D721Med (cell line): ENCODE measurements at places on chromosomes 11 and 22.

GRCh38 chr11:32290783-32291182 lies 144.6 kb downstream of the WT1 start:
- DNase-seq, result no peak

GRCh38 chr22:20279662-20280134 lies 11.6 kb upstream of the RTN4R start:
- DNase-seq, result no peak

DNA sequence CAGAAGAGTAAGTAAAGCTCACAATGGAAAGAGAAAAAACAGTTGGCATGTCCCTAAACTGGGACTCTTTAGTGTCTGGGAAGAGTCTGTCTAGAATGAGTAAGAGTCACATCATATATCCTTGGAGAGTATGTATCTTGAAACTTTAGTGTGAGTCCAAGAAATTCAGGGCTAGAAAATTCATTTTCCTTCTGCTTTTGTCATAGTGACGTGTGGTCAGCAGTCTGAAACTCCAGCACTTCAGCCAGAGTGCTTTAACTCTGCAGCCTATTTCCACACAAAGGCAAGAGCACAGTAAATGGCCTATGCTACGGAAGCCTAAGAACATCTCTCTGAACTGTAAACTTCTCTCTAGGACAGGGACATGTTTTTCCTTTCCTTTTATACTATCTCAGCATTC lies 174.1 kb downstream of the FAM181B start:
- DNase-seq, result no peak

DNA sequence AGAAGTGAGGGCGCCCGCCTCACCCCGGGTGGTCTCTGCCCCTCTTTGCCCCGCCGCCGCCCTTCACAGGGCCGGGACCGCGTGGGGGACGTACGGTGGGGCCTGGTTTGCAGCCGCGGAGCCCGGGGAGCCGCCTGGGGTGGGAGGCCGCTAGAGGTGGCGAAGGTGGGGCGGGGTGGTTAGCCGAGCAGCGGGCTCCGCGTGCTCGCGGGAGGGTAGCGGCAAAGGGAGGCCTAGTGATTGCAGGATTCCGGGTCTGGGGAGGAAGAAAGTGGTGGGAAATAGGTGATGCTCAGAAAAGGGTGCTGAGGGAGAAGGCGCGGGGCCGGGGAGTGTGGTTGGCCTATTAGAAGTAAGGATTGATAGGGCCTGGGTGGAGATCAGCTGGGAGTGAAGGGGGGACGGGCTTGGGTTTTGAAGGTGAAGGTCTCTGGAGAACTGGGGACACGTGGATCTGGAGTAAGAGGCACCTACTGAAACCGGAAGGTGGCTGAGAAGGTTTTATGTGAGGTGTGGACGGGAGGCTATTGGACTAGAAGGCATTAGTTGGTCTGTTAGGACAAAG lies 571 bp downstream of the FAR1 start:
- DNase-seq, result no peak

DNA sequence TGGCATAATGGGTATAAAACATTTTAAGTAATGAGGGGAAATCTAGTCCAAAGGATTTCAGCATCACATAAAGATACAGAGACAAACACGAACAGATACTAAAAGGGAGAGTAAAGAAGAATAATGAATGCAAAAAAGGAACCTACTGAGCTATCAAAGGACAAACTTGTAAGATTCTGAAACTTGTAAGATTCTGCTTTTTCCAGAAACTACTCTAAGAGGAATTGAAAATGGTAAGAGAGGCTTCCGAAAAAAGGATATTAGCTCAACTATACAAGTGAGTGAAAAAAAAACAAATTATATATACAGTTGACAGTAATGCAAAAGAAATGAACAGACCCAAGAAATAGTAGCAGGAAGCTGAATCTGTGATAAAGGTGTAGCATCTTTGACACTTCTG lies 37.7 kb downstream of the POLD3 start:
- DNase-seq, result no peak

GRCh38 chr11:59728913-59729312 lies 15.3 kb upstream of the OR10V1 start:
- DNase-seq, result no peak

DNA sequence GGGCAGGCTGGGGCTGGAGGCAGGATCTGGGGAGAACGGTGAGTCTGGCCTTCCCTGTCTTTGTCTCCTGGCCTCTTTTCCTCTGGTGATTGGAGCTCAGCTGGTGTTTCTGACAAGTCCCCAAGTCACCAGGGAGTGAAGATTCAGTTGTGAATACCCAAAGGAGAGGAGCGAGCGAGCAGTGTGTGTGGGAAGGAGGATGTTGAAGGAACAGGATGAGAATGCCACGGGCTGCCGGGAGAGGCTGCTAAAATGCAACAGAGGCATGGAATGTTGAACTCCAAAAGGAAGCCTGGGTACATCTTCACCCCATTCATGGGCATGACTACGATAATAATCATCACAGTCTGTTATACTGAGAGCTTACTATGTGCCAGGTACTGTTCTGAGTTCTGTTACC lies 163.3 kb downstream of the CEP164 start:
- no peak for DNase-seq

DNA sequence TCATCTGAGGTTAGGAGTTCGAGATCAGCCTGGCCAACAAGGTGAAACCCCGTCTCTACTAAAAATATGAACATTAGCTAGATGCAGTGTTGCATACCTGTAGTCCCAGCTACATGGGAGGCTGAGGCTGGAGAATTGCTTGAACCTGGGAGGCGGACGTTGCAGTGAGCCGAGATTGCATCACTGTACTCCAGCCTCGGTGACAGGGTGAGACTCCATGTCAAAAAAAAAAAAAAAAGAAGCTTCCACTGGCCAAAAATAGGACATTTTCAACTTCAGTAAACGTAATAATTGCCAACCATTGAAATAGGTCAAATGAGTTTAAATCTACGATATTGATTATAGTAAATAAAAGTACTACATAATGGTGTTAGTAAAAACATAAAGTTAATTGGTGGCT lies 6.8 kb downstream of the BAIAP2L2 start:
- DNase-seq, result no peak

DNA sequence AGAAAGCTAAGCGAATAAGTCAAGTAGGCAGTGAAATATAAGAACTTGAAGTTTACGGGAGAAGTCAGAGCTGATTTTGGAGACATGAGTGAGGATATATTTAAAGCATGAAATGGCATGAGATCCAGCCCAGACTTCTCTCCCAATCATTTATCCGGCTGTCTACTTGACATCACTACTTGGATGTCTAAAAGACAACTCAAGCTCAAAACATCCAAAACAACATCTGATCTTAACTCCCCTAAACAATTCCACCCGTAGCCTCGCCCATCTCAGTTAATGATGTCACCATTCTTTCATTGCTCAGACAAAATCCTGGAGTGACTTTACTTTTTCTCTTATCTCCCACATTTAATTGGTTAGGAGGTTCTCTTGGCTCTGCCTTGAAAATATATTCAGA lies 44.5 kb downstream of the WEE1 start:
- DNase-seq, result no peak

DNA sequence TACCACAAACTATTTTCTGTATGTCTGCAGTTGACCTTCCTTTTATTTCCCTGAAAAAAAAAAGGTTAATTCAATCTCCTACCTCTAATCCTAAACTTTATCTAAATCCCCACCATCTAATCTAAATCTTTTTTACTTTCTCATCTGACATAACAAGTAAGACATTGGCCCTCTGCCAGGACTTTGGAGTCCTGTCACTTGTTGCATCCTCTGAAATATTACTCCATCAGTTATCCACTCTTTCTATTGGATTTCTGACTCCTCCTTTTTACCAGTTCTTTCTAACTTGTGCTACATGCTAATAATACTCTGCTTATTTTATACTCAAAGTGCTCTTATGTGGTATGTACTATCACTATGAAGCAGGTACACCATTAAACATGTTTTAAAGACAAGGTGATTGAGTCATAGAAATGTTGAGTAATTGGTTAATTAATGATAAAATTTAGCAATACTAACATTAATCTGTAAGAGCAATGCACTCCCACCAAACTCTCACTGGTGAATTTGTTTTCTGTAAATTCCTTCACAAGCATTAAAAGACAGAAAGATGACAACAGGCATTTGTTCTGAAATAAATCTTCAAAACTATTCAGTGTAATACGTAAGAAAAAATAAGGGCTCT lies 914.2 kb upstream of the RAG2 start:
- DNase-seq, result no peak

DNA sequence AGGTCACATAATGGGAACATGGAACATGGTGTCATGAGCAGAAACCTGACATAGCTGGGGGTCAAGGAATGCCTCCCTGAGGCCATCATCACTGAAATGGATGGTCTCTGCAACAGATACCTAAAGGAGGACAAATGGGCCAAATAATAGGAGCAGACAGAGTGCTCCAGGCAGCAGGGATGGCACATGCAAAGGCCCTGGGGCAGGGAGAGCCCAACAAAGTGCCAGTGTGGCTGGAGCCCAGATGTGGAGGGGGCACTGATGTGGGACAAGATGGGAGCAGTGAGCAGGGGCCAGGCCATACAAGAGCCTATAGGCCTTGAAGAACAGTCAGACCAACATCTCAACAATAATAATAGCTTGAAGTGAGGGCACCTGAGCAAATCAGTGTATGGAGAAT lies 497.8 kb downstream of the MN1 start:
- DNase-seq, result no peak

- no peak for DNase-seq
These were observed 96.8 kb upstream of the PLET1 start for GRCh38 chr11:112357488-112357887.

DNA sequence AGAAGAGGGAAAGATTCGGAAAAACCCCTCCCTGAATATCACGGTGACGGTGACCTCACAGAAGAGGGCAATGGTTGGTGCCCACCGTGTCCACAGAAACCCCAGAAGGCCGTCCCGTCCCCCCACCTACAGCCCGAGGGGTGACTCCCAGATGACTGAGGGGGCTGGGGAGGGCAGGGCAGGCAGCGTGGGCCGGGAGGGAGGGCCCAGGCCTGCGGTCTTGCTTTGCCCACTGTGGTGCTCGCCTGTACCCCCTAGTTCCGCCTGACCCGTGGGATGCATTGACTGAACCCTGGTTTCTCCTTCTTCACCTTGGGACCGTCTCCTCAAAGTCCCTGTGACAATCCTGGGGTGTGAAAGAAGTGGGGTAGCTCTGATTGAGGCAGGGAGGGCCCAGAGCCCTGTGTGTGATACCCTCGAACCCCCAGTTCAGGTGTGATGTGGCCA lies 526.7 kb downstream of the BRD1 start:
- no peak for DNase-seq

DNA sequence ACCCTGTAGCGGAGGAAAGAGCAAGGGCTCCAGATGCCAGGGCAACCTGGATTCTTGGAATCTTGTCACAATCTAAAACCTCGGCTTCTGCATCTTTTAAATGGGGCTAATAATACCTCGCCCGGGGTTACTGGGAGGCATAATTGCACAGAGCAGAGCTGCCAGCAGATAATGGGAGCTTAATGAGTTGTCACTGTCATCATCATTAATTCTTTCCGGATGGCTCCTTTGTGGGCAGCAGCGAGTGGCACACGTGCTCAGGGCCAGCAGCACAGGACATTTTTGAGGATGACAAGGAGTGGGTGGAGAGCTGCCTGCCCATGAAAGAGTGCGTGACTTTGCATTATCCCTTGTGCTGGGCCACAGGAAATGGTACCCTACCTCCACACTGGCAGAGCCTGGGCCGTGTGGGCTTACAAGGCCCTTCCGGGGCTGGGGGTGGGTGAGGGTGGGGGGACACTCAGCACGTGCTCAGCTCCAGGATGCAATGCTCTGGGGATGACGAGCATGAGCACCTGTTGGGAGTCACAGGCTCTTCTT lies 5.7 kb downstream of the PDGFB start:
- DNase-seq, result no peak

- no peak for DNase-seq
These were observed 83.5 kb downstream of the DSCAML1 start for GRCh38 chr11:117713538-117713991.

- no peak for DNase-seq
These were observed 41.1 kb upstream of the TPBGL start for GRCh38 chr11:75199412-75199955.

DNA sequence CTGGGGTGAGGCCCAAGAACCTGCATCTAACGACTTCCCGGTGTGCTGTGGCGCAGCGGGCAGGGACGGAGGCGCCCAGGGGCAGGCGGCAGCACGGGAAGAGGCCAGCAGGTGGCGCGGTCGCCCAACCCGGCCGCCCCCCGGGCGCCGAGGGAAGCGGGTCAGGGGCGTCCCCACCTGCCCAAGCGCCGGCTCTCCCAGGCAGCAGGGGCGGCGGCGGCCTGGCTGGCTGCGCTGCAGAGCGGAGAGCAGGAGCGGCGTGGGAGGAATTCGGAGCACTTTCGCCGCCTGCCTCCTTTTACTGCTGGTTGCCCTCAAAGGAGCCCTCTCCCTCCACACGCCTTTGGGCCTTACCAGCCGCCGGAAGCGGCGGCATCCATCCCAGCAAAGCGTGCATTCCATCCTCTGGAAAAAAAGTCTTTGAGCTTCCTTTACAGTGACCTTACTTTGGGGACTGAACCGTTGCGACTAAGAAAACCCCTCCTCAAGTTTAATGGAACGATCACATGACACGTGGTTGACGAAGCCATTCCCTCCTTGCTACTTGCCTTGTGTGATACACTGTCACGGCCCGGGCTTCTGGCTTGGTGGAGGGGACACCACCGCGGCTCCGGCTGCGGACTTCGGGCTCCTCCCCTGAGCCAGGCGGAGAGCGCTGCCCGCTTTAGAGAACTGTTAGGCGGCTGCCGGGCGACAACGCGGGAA lies 106.8 kb upstream of the CLMP start:
- peak; percentile 53 for DNase-seq

DNA sequence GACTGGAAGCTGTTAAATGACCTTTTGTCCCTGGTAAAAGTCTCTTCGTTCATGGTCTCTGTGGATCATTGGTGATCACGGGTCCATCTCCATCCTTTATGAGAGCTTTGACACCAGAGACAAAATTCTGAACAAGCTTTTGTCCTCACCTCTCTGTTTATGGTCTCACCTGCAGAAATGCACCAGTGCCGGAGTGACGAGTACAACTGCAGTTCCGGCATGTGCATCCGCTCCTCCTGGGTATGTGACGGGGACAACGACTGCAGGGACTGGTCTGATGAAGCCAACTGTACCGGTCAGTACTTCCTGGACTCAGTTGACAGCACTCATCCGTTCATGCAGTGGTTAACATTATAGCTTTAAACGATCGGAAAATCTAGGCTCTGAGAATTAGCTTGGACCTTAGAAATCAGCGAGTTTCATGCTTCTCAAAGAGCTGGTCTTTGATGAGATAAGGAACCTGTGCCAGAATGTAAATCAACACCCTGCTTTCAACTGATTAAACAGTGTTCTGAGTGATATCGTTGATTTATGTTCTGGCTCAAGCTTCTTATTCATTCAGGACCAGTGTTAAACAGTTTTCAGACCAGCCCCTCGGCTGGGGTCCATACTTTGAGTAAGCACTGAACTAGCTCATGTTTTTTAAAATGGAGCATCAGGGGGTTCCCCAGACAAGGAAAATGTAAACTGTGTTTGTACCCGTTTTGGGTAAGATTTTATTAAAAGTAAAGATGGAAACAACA lies 124.5 kb upstream of the SORL1-AS1 start:
- no peak for DNase-seq

GRCh38 chr11:108160970-108161566 lies 39.7 kb downstream of the ACAT1 start:
- no peak for DNase-seq

- DNase-seq, result no peak
These were observed 32.3 kb downstream of the FEZ1 start for GRCh38 chr11:125463590-125464269.
